ENCODE measurements at places on chromosomes 16 and 17.

GRCh38 chr16:80254970-80255369 lies 285.8 kb upstream of the DYNLRB2 start:
- DNase-seq, result no peak

DNA sequence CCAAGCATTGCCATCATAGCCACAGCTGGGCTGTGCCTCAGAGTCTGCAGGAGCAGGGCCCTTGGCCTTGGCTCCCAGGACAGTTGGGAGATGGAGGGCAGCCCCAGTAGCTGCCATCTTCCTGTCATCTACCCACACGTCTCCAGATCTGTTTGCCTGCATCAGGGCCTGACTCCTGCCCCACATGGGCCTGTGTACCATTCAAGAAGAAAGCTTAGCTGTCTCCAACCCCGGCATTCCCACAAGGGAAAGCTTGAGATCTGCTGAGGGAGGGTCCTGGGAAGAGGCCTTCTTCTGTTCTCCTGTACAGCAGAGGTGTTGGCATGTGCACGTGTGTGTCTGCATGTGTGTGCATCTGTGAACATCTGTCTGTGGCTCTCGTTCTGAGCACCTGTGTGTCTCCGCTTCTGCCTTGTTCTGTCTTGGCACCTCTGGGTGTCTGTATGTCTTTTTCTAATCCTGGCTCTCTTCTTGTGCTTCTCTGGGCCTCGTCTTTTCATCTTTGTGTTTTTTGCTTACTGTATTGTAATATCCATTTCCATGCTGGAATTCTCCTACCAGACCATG lies 122.2 kb downstream of the MRM1 start:
- no peak for DNase-seq

DNA sequence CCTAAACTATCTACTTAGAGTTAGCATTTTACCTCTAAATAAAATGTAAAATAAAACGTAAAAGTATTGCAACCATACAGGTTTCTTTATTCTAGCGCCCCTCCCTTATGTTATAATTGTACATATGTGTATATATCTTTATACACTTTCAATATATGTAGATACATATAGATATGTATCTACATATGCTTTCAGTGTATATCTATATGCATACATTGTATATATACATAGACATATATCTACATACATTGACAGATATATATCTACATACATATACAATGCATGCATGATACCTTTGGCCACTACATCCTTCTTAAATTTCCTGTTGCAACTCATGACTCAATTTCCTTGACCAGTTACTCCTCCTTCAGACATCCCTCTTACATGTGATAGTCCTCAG lies 16.7 kb downstream of the BPTF start:
- DNase-seq, result no peak

DNA sequence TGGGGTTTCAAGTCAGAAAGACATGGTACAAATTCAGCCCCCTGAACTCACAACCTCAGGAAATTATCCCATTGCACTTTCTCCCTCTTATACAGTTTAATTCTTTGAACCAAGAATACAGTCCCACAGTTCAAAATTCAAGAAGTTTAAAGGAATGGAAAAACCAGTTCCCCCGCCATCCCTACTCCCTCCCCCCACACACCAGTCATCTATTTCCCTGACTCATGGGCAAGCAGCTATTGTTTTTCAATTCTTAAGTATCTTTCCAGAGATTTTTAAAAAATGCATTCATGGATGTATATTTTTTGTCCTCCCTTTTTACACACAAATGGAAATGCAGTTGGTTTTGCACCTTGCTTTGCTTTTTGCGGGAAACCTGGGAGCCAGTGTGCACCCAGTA lies 7.3 kb downstream of the SYCE1L start:
- no peak for DNase-seq

DNA sequence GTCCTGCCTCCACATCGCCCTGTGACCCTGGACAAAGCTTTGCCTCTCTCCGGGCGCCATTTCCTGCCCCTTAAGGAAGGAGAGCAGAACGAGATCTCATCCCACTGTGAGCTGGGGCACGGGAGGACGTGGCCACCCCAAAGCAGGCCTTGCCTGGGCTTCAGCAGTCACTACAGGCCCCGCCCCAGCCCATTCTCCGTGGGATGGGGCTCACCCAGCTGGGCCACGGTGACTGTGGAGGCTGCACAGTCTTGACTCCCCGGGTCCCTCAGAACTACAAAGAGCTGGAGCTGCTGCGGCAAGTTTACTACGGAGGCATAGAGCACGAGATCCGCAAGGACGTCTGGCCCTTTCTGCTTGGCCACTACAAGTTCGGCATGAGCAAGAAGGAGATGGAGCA lies 28.2 kb downstream of the MNT start:
- DNase-seq, result no peak

DNA sequence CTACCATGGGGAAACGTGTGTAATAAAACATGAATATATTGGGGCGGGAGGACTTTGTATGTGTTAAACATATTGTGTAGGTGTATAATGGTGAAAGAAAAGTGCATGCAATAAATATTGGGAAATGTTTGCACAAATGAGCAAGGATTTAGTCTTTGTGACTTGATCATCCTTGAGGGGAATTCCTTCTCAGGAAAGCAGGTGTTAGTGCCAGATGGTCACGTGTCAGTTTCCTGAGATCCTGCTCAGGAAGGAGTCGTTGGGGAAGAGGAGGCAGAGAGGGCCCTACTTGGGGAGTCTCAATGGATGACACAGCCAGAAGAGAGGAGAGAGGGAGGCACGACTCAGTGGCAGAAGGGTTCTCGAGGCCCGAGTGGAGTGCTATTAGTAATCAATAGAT lies 53.2 kb downstream of the MSI2 start:
- no peak for DNase-seq

DNA sequence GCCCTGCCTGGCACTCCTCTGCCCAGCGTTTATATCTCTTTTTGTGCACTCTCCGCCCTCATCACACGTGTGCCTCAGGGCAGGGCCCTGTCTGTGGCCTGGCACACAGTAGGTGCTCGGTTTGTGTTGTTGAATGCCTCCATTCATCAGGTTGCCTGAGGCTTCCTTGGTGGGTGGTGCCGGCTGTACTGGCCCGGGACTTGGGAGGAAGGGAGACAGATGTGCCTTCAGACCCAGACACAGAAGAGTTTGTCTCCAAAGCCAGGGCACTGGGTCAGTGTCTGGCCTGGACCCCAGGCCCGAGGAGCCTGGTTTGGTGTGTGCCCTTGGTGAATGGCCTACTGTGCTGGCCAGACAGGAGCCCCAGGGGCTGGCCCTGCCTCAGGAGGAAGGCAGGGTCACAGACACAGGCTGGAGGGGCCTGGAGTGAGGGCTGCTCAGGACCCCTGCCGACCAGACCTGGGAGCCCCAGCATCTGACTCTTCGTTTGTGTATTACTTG lies 71.6 kb downstream of the RAI1 start:
- DNase-seq, result no peak

- no peak for DNase-seq
These were observed 136.7 kb upstream of the FAM20A start for GRCh38 chr17:68737761-68738443.

DNA sequence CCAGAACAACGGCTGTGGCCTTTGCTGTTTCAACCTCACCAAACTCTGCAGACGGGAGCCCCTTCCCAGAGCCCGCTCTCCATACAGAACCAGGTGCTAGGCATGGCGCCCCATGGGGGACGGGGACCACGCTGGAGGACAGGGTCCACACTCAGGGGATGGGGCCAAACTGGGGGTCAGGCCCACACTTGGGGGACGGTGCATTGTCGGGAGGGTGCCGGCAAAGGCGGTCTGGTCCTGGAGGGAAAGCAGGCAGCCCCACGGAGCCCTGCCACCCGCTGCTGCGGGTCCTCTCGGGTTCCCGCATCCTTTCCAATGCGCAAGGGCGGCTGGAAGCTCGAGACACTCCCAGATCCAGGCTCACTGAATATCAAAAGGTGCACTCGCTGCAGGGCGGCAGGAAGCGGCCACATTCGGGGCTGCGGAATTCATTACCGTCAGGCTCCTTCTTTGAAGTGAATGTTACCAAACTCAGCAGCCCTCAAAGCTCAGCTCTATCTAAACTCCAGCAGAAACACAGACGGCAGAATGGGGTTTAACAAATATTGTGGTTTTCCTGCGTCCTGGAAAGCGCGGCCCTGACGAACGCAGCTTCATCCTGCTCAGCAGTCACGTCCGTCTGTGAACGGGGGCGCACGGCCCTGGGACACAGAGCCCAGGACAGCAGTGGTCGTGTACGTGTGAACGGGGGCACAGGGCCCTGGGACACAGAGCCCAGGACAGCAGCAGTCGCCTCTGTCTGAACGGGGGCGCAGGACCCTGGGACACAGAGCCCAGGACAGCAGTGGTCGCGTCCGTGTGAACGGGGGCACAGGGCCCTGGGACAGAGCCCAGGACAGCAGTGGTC lies 41.3 kb downstream of the LMF1 start:
- no peak for DNase-seq

DNA sequence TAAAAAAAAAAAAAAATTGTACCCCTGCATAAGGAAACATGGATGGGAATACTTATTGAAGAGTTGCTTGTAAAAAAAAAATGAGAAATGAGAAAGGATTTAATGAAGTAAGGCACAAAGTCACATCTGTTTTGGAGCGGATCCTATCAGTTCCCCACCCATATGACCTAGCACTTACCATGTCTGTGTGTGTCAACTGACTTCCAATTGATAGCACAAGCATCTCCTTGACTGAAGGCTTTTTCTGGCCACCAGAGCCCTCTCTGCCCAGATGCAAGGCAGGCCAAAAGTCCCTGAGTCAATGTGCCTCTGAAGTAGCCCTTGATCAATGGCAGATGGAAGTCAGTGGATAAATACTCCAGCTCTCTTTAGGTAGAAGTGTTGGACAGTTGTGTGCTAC lies 13.4 kb upstream of the NLK start:
- DNase-seq, result no peak
